ENCODE measurements at places on chromosomes 11 and 22.

DNA sequence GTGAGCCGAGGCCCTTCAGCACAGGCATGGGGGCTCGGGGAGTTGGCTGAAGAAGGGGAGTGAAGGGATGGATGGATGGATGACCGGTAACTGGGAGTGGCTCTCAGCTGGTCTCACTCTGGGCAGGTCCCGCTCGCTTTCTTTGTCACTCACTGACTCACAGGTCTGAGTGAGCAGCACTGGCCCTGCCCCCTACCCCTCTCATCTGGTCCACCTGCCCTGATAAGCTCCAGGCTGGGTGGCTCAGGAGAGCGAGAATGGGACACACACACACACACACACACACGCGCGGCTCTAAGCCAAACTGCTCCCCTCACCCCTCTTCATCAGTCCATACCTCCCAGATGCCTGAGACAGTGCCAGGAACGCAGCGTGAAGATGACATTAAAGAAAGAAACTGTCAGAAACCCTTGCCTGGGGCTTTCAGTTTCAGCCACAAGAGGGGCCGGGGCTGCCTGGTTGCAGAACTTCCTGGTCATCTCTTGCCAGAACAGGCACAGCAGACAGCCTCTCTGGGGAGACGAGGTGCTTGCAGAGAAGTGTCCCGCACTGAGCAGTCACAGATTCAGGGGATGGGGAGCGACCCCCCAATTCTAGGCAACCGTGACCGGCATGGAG is 16.5 kb upstream of the SHISAL1 start:
- DNase-seq: no peak

- DNase-seq: no peak
These were observed 84.1 kb upstream of the LUZP2 start for GRCh38 chr11:24412722-24413121.

DNA sequence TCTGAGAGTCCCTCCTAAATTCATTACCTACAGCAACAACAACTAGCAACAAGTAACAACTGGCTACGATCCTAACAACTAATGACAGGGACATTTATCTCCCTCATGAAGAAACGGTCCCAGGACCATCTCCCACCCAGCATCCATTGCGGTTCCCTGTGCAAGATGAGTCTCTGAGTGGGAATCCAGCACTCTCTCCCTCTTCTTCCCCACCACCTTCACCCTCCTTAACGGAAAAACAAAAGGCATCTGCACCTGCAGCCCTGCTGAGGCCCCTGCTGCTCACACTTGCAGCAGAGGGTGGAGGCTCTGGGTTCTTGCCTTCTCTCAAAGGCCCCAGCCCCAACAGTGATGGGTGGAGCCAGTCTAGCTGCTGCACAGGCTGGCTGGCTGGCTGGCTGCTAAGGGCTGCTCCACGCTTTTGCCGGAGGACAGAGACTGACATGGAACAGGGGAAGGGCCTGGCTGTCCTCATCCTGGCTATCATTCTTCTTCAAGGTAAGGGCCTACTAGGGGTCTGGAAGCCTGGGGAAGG is at the start of gene CD3G:
CD3G (plus strand) TSS at position 364 of the 535 bp plus-strand sequence; CDS start at position 444, 80 bp downstream.
- DNase-seq: no peak

DNA sequence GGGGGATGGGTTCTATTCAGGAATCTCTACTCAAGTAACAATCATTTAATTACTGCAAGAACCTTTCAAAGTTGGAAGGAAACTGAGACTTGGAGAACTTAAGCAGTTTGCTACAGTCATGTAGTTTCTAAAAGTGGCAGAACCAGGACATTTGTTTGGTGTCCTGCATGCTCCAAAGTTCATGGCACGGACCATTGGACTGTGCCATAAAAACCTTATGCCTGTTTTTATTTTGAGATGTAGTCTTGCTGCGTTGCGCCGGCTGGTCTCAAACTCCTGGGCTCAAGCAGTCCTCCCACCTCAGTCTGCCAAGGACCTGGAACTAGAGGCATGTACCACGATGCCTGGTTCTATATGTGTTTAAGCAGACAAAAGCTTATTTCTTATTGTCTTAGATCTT is 18.6 kb upstream of the AIFM3 start:
- no peak for DNase-seq

All from kidney glomerular epithelial cell (primary cell).